ENCODE measurements at places on chromosomes 11 and 22.

DNA sequence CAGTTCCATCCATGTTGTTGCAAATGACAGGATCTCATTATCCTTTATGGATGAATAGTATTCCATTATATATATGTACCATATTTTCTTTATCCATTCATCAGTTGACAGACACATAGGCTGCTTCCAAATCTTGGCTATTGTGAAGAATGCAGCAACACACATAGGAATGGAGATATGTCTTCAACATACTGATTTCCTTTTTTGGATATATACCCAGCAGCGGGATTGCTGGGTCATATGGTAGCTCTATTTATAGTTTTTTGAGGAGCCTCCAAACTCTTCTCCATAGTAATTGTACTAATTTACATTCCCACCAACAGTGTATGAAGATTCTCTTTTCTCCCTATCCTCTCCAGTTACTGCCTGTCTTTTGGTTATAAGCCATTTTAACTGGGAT is 383.9 kb upstream of the CHORDC1 start:
- DNase-seq: no peak

GRCh38 chr11:122769126-122769780 is 69.0 kb upstream of the CRTAM start:
- DNase-seq: no peak

GRCh38 chr11:90722552-90723190 is 499.8 kb upstream of the CHORDC1 start:
- DNase-seq: no peak

- no peak for DNase-seq
These were observed 55.9 kb downstream of the ZC3H12C start for GRCh38 chr11:110148775-110149744.

- DNase-seq: no peak
These were observed 93.5 kb downstream of the LARGE2 start for GRCh38 chr11:46015941-46016340.

DNA sequence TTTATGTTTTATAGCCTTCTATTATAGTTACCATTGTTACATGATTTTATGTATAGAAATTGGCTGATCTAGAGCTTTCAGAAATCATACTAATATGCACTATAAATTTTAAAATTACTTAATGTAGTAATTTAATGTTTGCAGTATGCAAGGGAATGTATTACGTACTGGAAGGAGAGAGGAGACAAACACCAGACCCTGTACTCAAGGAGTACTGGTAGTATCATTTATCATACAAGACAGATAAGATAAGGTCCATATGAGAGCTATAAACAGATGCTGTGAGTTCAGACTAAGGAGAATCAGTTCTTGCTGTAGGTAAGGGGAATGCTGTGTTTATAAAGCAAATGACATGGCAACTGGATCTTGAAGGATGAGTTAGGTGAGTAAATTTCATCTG is 765 bp downstream of the BCO2 start:
- no peak for DNase-seq

DNA sequence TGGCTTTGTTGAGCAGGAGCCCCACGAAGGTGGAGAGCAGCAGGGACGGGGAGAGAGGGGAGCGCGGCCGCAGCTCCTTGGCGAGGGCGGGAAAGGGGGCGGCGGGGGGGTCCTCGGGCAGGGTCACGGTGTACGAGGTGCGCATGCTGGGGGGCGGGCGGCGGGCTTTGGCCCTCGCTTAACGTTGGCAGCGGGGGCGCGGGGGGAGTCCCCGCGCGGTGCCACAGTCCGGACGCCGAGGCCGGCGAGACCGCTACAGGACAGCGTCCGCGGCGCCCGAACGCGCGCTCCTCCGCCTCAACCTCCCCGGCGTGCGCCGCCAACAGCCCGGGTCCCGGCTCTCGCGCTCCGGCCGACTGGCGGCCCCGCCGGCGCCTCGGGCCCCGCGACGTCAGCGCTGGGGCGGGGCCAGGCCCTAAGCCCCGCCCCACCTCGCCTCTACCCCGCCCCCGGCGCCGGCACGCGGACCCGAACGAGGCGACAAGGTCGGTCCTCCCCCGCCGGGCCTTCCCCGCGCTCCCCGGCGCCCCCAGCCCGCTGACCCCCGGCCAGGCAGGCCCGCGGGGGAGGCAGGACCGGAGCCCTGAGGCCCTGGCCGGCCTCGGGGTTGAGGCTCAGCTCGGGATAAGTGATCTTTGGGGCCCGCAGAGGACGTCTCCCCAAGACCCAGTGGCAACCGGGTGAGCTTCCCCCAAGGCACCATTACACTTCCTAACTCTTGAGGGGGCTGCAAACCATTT is 17.5 kb downstream of the USP2 start:
- DNase-seq: no peak

GRCh38 chr22:48558606-48559402 is 1268.9 kb downstream of the BRD1 start:
- DNase-seq: no peak

DNA sequence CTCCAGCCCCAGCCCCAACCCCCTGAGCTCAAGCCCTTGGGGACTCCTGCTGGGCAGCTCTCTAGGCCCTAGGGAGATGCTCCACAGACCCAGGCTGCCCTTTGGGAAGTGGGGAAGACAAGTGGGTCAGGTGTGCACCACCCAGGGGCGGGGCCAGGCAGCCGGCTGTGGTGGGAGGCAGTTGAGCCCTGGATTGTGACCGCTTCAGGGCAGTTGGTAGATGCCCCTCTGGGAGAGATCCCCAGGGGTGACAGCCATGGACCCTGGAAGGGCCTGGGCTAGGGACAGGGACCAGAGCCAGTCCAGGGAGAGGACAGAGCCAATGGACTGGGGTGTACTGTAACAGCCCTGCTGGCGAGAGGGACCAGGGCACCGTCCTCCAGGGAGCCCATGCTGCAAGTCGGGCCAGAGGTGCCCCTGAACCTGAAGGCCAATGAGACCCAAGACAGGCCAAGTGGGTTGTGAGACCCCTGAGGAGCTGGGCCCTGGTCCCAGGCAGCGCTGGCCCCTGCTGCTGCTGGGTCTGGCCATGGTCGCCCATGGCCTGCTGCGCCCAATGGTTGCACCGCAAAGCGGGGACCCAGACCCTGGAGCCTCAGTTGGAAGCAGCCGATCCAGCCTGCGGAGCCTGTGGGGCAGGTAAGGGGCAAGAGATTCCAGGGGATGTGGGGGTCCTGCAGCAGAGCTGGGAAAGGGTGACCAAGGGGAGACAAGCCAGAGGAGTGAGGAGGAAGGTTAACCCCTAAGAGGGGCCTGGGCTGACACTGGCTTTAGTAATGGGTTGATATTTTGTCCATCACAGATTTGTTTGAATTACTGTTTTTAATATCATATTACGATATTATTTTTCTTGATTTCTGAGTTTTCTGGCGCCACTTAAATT is at the start of gene IGLL5:
IGLL5 (plus strand) TSS at position 196 of the 883 bp plus-strand sequence; CDS start at position 434, 238 bp downstream.
- DNase-seq: no peak

- no peak for DNase-seq
These were observed 547 bp downstream of the TUBA8 start for GRCh38 chr22:18110954-18111758.

- no peak for DNase-seq
These were observed 33.1 kb upstream of the PICALM start for GRCh38 chr11:86101941-86102407.

GRCh38 chr11:117583063-117583801 is 213.8 kb downstream of the DSCAML1 start:
- no peak for DNase-seq

DNA sequence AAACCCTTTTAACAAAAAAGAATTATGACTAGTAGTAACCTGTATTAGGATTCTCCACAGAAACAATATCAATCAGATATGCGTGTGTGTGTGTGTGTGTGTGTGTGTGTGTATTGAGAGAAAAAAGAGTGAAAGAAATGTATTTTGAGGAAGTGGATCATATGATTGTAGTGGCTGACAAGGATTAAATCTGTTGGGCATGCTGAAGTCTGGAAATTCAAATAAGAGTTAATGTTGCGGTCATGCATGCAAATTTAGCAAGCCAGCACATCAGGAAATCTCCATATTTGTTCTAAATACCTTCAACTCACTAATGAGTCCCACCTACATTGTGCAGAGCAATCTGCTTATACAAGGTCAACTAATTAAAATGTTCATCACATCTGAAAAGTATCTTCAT is 46.8 kb upstream of the IGLL5 start:
- no peak for DNase-seq

DNA sequence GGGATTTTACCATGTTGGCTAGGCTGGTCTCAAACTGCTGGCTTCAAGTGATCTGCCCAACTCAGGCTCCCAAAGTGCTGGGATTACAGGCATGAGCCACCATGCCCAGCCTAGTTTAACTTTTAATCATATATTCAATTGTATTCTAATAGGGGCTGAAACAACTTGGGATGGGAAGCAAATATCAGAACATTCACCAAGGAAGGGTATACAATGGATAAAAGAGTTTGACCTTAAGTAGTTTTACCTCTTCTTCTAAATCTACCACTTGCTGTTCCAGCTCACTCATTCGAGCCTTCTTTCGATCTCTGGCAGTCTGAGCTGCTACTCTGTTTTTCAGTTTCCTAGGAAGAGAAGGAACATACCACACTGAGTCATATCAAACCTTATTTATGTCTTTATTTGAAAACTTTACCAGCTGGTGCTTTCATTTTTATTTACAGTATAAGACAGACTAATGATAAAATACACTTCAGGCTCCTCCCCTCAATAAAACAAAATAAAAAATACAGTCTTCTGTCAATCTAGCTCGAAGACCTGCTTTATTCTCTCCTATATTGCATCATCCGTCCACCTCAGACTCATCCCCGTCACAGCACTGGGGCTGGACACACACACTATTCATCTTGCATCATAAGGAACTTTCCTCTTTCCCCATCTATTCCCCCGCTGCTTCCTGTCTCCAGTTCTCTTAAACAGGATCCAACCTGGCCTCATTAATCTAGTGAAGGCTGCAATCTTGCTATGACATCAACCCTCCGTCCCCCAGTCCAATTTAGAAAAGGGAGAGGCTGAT is 1.4 kb downstream of the XBP1 start:
- no peak for DNase-seq

DNA sequence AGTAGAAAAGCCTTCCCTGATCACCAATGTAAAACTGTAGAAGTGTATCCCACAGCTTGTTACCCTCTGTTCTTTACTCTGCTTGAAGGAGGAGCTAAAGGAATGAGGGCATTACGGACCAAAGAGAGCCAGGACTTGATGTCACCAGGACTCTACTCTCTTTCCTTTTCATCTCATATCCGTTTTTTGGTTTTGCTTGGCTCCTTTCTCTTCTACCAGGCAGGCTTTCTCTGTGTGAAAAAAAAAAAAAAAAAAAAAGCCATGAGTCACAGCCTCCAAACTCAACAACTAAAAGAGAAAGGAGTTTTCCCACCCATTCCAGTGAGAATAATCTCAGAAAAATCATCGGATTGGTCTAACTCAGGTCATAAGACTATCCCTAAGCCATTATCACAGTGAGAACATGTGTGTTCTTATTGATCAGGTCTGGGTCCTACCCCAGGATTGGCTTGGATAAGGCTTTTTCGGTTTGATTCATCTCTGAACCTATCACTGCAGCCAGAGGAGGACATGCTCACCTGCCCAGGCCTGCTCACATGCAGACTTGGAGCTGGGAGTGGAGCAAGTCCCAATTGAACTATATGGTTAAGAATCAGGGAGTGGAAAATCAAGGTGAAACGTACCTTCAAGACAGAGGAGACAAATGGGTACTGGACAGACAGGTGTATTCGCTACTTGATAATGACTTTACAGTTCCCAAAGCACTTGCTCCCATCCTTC is 19.4 kb upstream of the LRRC55 start:
- DNase-seq: no peak

GRCh38 chr11:75031771-75032549 is 43.2 kb downstream of the NEU3 start:
- DNase-seq: no peak

GRCh38 chr11:59223611-59224010 is 10.9 kb upstream of the MPEG1 start:
- no peak for DNase-seq

- DNase-seq: no peak
These were observed 3.1 kb downstream of the SLN start for GRCh38 chr11:107708792-107709191.

DNA sequence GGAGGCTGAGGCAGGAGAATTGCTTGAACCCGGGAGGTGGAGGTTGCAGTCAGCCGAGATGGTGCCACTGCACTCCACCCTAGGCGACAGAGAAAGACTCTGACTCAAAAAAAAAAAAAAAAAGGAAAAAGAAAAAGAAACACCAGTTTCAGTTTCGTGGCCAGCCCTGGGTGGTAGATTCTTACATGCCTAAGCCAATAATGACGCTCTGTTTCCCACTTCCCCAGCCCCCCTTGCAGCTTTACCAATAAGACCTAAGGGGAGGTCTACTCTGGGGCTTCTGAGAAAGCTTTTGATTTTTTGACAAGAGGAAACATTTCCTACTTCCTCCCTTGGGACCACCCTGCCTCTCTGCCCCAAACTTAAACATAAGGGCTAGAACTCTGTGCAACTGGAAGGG is 30.0 kb upstream of the PTPRJ start:
- peak; percentile 28 for DNase-seq

GRCh38 chr11:95415837-95416304 is 184.9 kb upstream of the SESN3 start:
- DNase-seq: no peak

- DNase-seq: peak; percentile 53
These were observed 901 bp upstream of the KMT2A start for GRCh38 chr11:118435290-118435892.

- DNase-seq: no peak
These were observed 146.5 kb upstream of the RAG2 start for GRCh38 chr11:36744375-36745168.

GRCh38 chr11:76685831-76686230 is 15.3 kb upstream of the LRRC32 start:
- no peak for DNase-seq

DNA sequence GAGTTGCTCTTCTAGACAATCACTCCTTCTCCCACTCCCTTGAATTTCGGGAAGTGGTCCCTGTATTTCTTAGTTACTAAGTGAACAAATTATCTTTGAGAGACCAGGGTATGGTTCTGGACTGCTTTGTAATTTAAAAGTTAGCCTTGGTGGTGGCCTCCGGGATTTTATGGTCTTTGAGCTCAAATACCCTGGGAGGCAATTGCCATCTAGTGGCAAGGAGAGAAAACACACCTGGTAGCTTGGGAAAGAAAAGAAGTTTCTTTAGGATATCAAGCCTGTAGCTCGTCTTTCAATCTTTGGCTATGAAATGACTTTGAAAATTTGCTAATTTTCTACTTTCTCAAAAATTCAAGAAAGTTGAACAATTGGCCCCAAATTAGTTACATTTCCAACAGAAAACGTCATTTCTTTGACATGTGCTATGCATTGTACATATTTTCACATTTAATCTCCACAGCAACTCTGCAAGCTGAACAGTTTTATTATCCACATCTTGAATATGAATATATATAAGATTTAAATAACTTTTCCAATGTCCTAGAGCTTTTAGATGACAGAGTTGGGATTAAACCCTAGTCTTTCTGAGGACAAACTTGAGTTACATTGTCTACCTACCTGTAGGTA is 39.1 kb downstream of the MMP27 start:
- DNase-seq: no peak

All from SK-N-MC (cell line).